IMR-90 (cell line): ENCODE measurements at places on chromosomes 5 and 9. TPM values are rescaled to one million over a fixed set of nuclear protein-coding genes. Genes with fewer than 3 reads are reported as not detected.

DNA sequence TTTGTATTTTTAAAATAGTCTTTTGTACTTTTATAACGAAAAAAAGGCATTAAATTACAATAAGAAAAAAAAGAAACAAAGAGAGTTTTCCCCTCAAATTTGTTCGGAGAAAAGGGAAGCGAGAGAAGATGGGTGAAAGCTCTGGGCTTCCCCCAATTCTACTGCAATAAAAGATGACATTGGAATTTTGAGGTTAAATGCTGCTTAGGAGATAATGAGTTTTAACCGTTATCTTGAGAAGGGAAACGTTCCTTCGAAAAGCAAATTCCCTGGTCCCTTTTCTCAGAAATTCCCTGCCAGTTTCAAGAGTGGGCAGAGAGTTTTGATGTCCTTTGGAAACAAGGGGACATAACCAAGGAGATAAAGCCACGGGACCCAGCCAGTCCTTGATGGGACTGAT is 18.4 kb upstream of the ERGIC1 start:
- DNase-seq = no peak

The CD14 gene
- polyA plus RNA-seq = 0.17 and 0.19 TPM in 2 replicates

The NEURL1B gene
- polyA plus RNA-seq = 2.6 and 2.8 TPM in 2 replicates

DNA sequence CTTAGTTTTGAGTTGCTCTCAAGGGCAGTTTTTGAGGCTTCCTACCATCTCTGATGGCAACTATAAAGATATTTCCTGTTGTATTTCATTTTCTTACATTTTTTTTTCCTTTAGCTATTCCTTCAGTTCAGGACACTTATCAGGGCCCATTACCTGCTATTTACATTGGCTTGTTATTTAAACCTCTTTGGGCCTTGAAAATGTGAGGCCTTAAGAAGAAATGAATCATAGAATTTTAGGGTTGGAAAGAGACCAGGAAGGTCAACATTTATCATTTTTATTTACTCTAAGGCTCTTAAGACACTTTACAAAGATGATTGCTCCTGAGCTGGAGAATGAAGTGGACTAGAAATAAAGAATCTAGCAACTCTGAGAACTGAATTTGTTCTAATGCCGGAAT is 335.2 kb downstream of the DTWD2 start:
- no peak for DNase-seq

The NTRK2 gene
- 0.02 TPM in 1 of 2 replicates, not detected in the other for polyA plus RNA-seq

The SLC34A1 gene
- not detected in 2 replicates for polyA plus RNA-seq

GRCh38 chr5:171494452-171495121 is 75.1 kb downstream of the FGF18 start:
- peak; percentile 59 for DNase-seq

GRCh38 chr5:66343370-66344071 is 199.4 kb downstream of the SREK1 start:
- no peak for DNase-seq

The WDR55 gene
- 18.0 and 19.0 TPM in 2 replicates for polyA plus RNA-seq

The RFX3 gene
- 0.95 and 1.7 TPM in 2 replicates for polyA plus RNA-seq

GRCh38 chr5:95393279-95393678 is 2.1 kb downstream of the FAM81B start:
- DNase-seq = no peak

GRCh38 chr5:38666668-38667498 is 110.4 kb upstream of the LIFR start:
- peak; percentile 34 for DNase-seq

DNA sequence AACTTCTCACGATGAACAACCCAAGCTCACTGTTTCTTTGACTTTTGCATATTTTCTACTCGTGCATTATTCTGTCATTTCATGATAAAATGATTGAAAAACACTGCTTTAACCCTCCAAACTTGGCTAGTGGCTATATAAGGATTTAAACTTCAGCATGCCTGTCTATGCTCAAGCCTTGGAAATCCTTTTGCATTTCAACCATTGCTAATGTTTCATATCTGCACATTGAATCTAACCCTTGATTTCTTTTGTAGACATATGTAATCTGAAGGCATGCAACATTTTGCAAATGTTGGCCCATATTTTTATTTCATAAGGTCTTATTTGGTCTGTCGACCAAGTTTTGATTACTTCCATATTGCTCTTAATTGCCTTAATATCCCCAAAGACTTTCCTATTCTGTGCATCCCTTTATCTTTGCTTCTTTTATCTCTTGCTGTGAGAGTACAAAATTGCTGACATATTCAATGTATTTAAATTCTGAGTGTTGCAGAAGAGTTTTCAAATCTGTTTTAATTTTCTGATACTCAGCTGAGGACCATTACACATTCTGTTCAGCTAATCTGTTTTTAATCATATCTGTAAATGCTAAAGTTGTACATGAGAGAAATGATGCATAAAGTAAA is 403.7 kb upstream of the ZNF608 start:
- DNase-seq = no peak
